Dorsolateral prefrontal cortex (tissue), 122 donors: ENCODE measurements at places on chromosomes 7 and 10.

GRCh38 chr7:107469929-107470328 is at the start of gene GPR22:
GPR22 (plus strand) TSS chr7:107470057; CDS start chr7:107474061, 4,004 bp downstream.
- no peak for DNase-seq

DNA sequence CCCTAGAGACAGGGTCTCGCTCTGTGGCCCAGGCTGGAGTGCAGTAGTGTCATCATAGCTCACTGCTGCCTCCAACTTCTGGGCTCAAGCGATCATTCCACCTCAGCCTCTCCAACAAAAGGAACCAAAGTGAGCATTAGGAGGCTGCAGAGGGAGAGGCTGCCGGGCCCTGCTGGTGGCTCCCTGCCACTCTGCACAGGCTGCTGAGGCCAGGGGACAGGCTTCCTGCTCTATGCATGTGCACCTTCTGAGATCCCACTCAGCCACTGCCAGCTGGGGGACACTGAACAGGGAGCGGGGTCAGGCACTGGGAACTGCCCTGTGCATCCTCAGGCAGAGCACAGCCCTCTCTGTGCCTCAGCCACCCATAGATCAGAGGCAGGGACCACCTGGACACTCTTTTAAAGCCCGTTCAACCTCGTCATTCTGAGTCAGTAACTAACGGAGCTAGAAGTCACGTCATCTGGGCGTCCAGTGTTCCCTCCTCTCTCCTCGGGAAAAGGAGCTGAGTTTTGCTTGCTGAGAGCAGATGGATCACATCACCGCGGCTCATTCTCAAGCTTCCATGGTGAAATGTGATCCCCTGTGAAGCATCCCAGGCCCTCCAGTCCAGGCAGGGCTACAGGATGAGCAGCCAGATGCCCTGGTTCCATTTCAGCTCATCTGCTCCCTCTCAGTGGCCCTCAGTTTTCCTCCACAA is 109.6 kb downstream of the MYL10 start:
- DNase-seq = no peak

DNA sequence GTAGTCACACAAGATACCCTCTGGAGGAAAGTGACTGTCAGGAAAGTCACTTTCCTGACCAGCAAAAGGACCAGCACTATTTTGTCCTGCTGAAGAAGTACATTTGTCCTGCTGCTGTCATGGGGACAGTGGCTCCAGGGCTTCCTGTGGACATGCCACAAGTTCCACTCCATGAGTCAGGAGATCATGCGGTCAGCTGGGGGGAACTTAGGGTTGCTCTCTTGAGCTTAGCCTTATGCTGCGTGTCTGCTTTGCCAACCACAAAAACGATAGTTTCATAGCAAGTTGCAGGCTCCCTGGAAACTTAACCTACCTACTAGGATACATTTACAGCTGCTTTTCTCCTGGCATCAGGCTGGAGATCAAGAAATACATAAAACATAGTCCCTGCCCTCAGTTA is 19.8 kb upstream of the ALOX5 start:
- no peak for DNase-seq

DNA sequence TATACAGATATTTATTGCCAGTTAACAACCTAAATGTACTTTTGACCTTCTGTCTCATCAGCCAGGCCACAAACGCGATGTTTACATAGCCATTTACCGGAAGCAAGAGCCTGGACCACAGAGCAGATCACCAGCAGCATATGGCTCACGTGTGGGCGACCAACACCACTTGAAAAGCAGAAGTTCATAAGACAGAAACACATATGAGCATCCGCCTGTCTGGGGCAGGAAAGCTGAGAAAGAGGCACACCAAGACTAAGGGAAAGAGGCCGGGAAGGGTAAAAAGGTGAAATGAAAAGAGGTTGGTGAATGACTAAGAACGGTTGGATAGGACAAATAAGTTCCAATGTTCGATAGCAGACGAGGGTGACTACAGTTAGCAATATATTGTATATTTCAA is 1.3 kb downstream of the ABCB1 start:
- no peak for DNase-seq

DNA sequence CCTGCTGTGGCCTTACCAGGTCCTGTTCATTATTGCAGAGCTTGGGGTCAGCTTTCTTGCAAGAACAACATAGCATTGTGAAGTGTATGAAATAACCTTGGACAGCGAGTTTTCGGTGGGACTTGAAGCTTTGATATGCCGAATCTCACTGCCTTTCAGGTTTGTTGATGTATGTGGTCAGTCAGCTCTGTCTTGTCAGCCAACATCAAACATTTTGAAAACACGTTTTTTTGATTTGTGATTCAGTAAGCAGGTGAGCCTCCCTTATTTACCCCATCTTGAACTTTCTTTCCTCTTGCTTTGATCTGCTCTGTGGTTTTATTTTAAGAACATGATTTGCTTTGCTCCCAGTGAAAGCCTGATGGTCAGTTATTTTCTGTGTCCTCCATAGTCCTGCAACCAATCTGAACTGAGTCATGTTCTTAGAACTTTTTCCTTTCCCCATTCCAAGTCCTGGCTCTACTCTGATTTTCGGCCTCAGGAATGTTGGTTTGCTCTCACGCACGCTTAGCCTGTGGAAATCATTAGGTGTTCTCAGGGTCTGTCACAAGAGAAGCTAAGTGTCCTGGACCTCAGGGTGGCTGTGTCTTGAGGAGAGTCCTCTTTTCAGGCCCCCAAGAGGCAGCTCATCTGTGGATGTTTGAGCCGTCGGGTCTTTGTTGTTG is 8.7 kb downstream of the WBP1L start:
- DNase-seq = no peak

DNA sequence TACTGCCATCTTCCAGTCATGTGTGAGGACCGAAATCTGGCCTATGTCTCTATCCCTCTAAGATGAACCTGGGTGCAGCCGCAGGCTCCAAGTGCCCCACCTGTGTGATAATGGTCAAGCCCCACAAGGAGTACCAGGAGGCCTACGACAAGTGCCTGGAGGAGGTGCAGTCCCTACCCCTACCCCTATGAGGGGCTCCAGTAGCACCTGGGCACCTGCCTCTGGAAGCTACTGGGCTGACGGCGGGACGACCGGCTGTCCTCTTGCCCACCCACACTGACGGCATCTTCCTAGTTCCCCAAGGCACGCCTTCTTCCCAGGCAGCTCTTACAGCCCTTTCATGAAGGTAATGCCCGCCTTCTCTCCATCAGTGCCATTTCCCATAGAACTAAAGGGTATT is 47.4 kb downstream of the HOXA1 start:
- DNase-seq = no peak

GRCh38 chr10:23585666-23586065 is 146.8 kb downstream of the OTUD1 start:
- DNase-seq = no peak

GRCh38 chr7:128231021-128231420 is 10.1 kb upstream of the LEP start:
- DNase-seq = no peak

DNA sequence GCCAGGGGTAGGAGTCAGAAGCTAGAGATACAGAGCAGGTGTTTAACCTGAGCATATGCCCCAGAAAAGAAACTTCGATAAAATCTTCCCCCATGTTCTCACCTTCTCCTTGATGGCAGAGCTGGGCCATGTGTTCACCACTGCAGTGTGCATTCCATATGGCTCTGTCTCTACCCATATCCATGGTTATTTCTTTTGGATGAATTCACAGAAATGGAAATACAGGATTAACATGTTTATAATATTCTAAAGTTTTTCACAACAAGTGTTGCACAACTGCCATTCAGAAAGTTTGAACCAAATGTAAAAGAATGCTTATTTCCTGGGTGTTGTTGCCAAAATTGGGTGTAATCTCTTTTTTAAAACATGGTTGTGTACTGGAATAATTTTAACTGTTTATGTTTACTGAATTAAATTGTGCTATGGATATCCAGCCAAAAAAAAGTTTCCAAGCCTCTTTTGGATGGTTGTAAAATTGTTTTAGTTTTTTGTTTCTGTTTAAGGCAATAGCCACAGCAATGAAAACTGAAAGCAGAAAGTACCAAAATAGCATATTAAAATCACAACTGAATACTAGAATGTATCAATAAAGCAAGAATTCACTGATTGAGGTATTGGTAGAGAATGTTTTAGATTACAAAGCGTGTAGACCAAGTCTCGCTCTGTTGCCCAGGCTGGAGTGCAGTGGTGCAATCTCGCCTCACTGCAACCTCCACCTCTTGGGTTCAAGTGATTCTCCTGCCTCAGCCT is 19.9 kb upstream of the CCNY start:
- no peak for DNase-seq

- DNase-seq = no peak
Observed at GRCh38 chr7:17058568-17058967, 176.8 kb upstream of the AGR3 start.

GRCh38 chr7:23530405-23530804 is 1.4 kb downstream of the TRA2A start:
- DNase-seq = no peak

- no peak for DNase-seq
Observed at GRCh38 chr10:113527211-113527906, 25.5 kb upstream of the HABP2 start.

DNA sequence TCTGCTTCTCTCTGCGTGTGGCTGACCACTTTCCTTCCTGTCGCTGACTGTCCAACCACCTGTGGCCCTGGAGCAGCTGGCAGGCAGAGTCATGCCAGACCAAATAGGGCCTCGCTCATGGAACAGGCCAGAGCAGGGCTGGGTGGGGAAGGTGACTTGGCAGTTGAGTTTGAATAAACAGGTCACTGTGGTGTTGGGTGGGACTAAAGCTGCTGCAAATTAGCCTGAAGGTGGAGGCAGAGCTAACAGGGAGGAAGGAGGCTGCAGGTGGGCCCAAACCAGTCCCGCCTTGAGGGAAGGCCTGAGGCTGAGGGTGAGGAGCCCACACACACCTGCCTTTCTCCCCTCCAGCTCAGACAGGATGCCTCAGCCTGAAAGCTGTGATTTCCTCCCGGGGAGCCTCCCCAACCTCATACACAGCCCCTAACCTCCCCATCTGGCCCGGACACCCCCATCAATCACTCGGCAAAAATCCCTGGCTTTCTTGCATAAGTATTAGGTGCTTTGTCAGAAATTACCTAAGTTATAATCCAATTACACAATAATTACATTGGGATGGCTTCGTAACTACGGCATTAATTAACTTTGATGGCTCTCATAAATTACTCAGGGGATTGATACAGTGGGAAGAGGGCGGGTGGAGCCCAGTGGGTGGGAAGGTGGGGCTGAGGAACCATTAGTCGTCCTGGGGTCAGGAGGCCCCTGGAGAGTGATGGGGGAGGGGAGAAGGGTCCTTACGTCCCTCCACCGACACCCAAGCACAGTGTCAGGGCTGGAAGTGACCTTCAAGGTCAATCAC is 97.7 kb upstream of the PCBD1 start:
- peak; percentile 69 for DNase-seq

DNA sequence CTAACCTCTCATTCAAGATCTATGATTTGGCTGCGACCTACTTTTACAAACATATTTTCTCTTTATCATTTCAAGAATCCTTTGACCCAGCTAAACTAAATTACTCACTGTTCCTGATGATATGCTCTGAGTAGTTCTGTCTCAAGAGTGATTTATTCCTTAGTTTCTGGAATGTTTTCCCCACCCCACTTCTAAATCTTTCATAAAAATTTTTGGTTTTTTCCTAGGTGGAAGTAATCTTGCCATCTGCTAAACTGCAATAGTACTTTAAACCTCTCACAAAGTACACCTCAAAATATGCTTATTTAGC is 170.8 kb downstream of the DNAJC1 start:
- no peak for DNase-seq

GRCh38 chr10:44376472-44377099 is 8.3 kb downstream of the CXCL12 start:
- no peak for DNase-seq
